ENCODE measurements at places on chromosomes 7 and 10.
A peak's percentile ranks its signal among the peaks of the same experiment; 100 is the strongest.

- DNase-seq: no peak
These were observed 114.1 kb downstream of the POU6F2 start for GRCh38 chr7:39091774-39092173.

DNA sequence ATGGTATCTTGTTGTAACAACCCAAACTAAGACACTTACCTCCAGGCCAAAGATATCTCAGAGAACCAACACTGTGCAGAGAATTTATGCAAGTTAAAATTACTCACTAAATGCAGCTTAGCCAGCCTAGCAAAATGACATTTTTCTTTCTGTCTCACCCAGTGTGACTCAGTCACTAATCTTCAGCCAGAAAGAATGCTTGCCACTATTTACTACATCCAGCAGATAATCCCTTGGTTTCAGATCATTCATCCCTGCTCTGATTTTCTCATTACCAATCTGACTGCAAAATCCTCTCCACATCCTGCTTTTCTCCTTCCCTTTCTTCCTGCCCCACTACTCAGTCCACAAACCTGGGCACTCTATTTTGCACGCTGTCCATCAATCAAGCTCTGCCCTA, 93.5 kb upstream of the NEBL start:
- peak; percentile 20 for DNase-seq

- peak; percentile 68 for DNase-seq
These were observed 22.7 kb upstream of the WASHC2A start for GRCh38 chr10:50044941-50045664.

- no peak for DNase-seq
These were observed 8.1 kb upstream of the POLD2 start for GRCh38 chr7:44131173-44132029.

DNA sequence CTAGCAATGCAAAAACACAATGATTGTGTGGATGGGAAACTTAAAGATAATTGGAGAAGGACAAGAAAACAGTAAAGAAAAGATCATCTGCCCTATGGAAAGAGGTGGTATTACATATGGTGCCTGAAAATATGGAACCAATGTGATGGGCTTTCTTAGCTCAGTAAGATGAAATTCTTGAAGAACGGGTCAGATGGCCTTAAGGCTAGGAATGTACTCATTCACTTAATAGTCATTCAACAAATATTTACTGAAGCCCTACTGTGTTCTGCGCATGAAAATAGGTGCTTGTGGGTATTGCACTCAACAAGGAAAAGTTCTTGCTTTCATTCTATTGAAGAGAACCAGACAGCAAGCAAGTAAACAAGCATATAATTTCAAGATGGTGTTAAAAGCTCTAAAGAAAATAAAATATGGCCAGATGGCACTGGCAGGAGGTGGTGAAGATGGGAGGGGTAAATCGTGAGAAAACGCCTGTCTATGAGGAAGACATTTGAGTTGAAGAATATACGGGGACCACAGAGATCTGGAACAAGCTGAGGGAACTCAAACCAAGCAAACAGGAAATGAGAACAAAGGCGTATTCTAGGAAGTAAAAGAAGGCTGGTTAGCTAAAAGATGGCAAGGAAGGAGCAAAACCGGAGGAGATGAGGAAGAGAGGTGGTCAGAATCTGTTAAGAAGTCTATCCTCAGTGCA, 179.7 kb downstream of the ANK3 start:
- DNase-seq: no peak

DNA sequence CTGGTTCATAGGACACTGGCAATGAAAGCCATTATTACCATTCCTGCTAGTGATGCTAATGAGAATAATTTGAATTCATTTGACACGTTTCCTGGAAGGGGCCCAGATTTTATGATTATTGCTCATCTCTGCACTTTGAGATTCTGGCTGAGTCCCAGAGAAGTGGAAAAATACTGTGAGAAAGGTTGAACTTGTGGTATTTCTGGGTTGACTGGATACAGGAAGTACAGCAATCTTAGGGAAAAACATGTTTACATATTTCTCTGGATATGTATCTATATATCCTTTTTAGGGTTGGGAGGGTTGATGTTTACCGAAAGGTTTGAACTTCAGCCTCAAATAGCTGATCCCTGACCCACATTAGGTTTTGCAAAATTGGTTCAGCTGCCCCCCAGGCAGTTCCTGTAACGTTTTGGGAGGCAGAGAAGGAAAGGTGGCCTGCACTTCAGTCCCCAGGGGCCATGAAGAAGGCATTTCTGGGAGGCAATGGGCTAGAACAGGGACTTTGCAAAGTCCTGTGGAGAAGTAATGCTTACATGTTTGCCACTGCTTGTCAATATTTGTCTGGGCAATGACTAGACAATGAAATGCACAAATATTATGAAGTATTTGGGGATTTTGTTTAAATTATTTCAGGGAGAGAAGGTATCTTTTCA, 253.7 kb upstream of the PITRM1 start:
- DNase-seq: peak; percentile 94

GRCh38 chr10:56912043-56912442, 551.0 kb upstream of the ZWINT start:
- DNase-seq: no peak

DNA sequence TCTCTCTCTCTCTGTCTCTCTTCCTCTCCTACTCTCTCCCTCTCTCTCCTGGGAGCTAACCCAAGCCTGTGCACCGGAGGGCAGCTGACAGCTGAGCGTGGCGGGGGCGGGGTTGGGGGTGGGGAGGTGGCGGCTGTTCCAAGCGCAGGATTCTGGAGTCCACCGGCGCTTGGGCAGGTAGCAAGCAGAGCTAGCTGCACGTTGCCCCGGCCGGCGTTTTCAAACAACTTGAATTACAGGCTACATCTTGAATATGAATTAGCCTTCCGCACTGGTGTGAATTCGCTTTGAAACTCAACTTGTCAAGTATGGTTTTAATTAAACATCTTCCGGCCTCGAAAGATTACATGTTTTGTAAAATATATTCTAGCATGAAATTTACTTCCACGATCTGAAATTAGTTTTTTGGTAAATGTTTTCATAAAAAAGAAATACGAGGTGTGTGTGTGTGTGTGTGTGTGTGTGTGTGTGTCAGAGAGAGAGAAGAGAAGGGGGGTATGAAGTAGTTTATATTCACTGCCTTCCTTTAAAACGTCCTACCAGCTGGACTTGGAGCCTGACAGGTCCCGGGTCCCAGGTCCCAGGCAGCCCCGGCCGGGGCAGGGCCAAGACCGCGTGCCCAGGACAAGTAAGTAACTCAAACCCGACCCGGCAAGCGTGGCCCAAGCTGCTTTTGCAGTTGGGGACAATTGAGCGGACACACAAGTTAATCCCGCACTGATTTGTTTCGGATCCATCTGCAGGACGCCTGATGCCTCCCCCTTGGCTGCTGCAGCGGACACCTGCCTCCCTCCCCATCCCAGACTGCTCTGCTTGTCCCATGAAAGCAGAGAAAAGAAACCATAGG, 9.0 kb upstream of the DLX6 start:
- no peak for DNase-seq

- no peak for DNase-seq
These were observed 57.5 kb downstream of the CAMK1D start for GRCh38 chr10:12406764-12407400.

- no peak for DNase-seq
These were observed 9.9 kb downstream of the TASOR2 start for GRCh38 chr10:5694573-5694972.

GRCh38 chr7:148804343-148805235, 79.5 kb downstream of the EZH2 start:
- no peak for DNase-seq

DNA sequence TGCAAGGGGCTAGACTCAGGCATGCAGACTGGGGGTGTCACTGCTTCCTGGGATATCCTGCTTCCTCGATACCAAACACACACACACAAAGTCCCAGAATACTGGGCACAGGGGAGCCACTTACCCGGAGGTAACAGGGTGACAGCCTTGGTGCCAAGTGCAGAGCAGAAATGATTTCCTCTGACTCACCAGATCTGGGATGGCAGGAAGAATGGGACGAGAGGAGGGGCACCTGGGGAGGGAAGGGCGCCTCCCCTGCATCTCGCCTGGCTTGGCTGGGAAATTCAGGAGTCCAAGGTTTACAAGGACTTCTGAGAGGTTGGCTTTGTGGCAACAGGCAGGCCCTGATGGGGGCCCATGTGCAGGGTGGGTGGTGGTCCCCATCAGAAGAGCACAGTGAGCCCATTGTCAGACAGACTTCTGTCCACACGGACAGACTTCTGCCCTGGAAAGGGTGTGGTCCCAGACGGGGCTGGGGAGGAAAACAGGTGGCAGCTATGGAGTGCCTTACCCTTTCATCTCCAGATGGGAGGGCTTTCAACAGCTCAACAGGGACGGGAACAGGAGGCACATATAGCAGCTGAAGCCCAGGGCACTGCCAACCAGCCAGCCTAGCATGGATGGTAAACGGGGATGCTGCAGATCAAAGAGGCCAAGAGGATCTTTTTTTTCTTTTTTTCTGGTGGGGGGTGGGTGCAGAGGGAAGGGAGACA, 9.7 kb upstream of the CCL24 start:
- no peak for DNase-seq

DNA sequence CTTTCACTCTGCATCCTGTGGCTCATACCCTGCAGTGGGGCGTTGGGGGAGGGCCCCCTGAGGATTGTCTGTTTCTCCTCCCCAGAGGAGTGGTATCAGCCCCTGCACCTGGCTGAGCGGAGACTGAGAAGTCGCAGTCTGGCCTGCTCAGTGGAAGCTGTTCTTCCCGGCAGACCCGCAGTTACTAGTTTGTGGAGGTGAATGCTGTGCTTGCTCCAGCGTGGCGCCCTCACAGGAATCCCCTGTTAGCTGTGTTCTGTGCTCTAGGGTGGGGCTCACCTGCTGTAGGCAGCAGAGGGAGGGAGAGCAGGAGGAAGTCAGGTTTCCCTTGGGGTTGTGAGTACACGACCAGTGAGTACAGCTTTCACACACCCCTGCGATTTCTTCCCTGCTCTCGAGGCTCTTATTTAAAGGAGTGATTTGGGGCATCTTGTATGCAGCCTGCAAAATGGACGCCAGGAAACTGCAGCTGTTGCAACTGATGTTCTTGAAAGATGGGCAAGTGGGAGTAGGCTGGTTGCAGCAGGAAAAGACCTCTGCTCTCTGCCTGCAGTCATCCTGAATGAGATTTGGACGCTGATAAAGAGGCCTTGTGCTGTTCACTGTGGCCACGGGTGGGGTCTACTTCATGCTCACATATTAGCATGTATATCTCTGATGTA, 66.4 kb downstream of the HK1 start:
- no peak for DNase-seq

DNA sequence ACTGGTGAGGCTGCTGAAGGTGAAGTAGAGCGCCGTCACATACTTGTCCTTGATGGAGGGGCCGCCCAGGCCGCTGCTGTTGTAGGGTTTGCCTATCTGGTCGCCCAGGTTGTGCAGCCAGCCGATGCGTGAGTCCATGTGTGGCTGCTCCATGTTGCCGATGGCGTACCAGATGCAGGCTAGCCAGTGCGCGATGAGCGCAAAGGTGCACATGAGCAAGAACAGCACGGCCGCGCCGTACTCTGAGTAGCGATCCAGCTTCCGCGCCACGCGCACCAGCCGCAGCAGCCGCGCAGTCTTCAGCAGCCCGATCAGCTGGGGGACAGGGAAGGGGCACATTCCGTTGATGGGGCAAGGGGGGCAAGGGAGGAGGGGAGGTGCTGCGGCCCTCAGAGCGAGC, 26.6 kb downstream of the KCNH2 start:
- DNase-seq: no peak

- DNase-seq: peak; percentile 98
These were observed 73.3 kb upstream of the RHEB start for GRCh38 chr7:151592868-151593486.

DNA sequence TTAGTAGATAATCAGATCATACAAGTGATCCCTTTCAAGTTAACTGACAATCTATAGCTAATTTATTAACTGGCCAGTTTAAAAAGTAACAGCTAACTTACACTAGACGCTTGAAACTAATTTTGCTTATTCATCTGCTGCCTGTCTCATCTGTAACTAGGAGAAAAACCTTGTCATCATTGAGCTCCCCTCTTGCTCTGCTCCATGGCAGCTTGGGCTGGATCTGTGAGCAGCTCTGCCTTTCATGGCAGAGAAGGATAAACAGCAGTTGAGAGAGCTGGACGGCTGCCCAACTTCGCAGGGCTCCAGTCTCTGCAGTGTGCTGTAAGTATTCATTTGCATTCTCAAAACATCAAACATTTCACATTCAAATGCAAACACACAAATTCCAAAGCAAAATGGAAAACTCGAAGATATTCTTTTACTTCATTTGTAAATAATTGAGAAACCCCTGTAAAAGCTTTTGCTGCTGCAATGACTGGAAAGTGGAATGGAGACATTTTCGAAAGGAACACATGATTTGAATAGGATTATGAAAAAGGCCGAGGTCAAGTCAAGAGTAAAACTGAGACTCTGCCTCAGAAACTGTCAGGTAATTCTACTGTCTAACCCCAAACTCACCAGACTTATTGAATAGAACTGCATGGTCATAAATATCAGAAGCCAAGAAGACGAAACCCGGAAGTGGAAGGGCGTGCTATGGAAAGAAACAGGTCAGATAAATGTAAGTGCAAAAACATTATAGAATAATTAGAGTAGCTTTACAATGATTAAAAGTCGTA, 17.6 kb downstream of the SLC35B4 start:
- DNase-seq: no peak

GRCh38 chr10:26855186-26855585, 5.6 kb downstream of the ABI1 start:
- DNase-seq: peak; percentile 33

DNA sequence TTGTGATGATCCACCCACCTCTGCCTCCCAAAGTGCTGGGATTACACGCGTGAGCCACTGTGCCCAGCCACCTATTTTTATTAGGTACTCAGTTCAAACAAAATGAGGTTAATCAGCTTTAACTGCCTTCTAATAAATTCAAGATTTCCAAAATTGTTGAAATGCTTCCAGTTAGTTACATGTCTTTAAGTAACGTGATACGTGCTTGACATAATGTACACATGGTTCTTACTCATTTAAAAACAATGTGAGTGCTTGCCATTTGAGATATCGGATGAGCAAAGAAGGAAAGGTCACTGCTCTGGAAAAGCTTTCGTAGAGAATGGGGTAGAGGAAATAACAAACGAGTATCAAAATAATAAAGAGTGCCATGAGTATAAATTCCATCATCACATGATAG, 83.6 kb downstream of the KMT2E start:
- peak; percentile 71 for DNase-seq

- no peak for DNase-seq
These were observed 20.0 kb upstream of the GALNTL5 start for GRCh38 chr7:151936207-151936606.

- DNase-seq: peak; percentile 63
These were observed 13.0 kb upstream of the CHST15 start for GRCh38 chr10:124106241-124106879.

- DNase-seq: no peak
These were observed 142.1 kb downstream of the STK31 start for GRCh38 chr7:23852135-23852534.
